Calu3 (cell line): ENCODE measurements at places on chromosomes 3 and 15. TPM values are rescaled to one million over a fixed set of nuclear protein-coding genes. Genes with fewer than 3 reads are reported as not detected.

The HDAC11 gene
- 11.8 and 16.5 TPM in 2 replicates for total RNA-seq

The MAGEL2 gene
- total RNA-seq, result not detected in 2 replicates

The PAK2 gene
- 68.2 and 70.4 TPM in 2 replicates for total RNA-seq

The LRRC31 gene
- total RNA-seq, result 2.8 and 3.3 TPM in 2 replicates

The NRROS gene
- 0.39 and 0.99 TPM in 2 replicates for total RNA-seq

DNA sequence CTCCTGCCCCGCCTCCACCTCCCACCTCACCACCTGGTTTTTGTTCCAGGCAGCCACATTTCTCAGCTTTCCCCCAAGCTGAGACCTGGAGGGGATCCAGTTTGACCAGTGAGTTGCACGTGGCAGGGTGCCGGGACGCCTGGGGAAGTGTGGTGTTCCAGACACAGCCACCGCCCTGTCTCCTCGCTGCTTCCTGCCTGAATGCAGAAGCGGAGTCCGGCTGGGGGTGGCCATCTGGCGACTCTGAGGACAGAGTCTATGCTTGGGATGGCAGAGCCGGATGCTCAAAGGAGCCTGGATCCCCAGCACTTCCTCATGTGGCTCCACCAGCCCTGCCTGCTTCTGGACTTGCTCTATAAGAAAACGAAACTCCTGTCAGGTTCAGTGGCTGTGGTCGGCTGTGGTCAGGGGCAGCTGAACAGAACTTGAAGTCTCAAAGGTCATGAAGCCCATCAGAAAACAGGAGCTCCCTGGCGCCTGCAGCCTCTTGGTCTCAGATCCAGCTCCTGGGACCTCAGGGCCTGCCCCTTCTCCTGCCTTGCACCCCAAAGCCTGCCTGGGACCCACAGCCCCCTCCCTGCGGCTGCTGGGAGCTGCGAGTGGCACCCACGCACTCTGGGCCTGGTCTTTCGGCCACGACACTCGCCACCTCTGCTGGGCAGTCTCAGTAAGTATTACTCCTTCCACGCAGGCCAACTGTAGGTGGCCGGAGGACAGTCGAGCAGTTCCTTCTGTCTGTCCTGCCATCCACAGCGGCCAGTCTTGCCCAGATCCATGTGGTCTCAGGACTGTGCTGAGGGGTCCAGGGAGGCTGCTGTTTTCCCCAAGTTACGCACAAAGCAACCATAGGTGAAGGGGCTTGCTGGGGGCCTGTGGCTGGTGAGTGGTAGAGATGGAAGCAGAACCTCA lies 112.8 kb upstream of the MEF2A start:
- peak; percentile 52 for DNase-seq

GRCh38 chr3:52221141-52221562 lies 4.3 kb downstream of the TLR9 start:
- DNase-seq, result no peak

- no peak for DNase-seq
Measured at GRCh38 chr3:59542276-59542675, 492.5 kb upstream of the CFAP20DC start.

DNA sequence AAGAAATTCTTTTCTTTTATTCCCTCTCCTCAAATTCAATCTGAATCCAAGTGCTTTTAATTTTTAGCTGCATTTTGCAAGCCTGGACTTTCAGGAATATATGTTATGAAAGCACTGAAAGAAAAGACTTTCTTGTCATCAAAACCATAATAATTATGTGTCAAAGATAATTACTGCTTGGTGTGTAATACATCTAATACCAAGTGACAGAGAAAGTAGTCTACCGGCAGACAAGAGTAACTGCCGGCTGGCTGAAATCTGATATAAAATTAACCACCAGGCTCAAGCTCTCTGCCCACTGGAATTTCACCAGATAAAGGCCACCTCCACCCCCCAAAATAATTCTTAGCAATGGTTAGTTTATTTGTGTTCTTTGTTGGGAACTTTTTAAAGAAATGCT lies 220.9 kb upstream of the CDIN1 start:
- no peak for DNase-seq

- no peak for DNase-seq
Measured at GRCh38 chr3:177444696-177445095, 247.4 kb upstream of the TBL1XR1 start.

DNA sequence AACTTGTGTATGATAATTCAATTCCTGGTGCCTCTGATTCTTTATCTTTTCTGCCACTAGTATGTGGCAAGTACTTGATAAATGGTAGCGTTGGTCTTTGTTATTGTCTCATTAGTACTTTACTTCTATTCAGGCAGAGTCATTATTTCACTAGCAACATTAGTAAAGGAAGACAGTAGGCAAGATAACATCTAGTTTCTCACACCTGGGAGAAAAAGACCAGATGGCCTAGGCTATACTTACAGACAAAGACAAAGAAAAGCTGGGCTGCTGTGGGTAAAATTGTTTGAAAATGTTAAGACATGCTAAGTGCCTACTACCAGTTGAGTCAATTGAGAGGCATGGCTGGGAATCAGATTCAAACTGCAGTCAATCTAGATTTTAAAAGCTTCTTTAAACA lies 198.7 kb upstream of the CMC1 start:
- no peak for DNase-seq

GRCh38 chr3:87227835-87228144 lies 681 bp downstream of the CHMP2B start:
- no peak for DNase-seq

DNA sequence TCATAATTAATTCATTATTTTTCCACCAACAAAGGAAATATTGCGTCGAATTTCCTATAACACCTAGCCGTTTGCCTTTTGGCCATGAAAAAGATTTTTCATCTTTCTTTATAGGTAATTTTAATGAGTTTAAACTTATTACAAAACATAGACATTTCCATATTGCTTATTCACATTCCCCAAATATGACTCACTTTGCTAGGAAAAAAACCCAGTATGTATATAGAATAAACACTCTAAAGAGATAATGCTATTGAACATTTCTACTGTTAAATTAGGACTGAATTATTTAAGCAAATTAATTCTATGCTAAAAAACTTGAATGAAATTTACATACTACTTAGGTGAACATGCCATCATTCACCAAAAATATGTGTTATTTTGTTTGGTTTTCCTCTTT lies 16.2 kb downstream of the ZPLD1 start:
- DNase-seq, result no peak

DNA sequence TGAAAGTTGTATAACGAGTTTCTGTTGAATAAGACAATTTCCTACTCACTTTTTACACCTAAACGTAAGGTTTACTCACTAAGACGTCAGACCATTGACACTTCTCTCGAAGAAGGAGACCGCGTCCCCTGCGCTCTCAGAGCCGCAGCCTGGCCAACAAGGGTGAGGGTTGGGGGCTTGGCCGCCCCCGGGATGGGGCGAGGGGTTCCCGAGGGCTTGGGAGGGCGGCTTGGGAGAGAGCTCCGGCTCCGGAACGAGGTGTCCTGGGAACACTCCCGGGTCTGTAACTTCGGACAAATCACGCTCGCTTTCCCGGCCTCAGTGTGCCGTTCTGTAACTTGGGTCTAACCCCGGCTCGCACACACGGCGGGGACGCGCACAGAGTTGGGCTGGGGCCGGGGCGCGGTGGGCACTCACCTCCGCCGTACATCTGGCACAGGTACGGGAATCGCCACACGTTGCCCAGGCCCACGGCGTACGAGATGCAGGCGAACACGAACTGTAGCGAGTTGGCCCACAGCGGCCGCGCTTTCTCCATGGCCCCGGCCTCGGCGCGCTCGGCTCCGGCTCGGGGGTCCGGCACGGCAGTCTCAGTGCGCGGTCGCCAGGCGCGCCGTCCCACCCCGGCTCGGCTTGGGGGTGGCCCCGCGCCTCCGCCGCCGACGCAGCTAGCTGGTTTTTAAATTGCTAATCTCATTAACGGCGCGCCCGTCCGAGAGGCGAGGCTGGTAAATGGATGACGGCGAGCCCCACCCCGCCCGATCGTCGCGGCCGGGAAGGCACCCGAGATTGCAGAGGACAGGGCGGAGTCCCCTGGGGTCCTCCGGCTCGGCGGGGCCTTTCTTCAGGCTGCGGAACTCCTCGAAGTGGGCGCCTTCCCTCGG lies at the start of gene SLC6A20:
SLC6A20 (minus strand) TSS at position 655 of the 884 bp plus-strand sequence; CDS start at position 538, 117 bp downstream.
- peak; percentile 39 for DNase-seq
